ENCODE measurements at places on chromosomes 11 and 22.

GRCh38 chr22:34045311-34045710, 125.0 kb upstream of the LARGE1 start:
- DNase-seq, result no peak

GRCh38 chr22:38246046-38246658, 26.7 kb downstream of the TMEM184B start:
- DNase-seq, result no peak

DNA sequence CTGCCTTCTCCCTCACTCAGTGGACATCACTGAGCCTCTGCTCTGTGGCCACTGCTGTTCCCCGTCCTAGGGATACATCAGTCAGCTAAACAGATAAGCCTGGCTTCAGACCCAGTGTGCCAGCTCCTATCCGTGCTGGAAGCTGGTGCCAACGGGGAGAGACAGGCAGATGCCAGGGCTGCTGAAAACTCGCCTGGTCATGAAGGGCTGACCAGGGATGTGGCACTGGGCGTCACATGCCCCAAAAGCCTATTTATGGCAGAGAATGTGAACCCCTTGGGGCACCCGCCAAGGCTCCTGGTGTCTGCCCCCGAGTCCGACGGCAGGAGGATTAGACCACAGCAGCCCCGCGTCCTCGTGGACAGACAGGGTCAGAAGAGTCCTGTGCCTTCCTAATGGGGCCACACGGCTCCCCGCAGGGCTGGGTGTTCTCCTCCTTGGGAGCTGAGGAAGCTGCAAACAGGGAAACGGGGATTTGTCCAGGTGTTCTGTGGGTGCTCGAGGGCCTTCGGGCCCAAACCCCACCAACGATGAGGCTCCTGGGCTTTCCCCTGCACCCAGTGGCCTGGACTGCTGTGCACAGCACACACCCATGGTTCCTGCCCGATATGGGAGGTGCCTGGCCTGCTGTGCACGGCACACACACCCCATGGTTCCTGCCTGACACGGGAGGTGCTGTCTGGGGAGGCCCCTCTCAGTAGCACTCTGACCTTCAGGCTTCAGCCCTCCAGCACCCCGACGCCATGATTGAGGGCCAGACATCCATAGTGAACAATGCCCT, 19.9 kb downstream of the ANO1 start:
- DNase-seq, result no peak

DNA sequence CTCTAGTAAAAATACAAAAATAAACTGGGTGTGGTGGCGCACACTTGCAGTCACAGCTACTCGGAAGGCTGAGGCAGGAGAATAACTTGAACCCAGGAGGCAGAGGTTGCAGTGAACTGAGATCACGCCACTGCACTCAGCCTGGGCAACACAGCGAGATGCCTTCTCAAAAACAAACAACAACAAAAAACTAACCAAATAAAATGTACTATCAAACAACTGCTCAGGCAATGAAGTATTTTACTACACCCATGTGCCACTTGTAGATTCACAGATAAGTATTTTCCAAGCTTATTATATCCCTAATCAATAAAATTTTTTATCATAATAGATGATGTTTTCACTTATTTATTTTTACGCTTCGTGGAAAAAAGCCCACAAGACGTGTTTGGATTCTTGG, 924 bp downstream of the C11orf65 start:
- DNase-seq, result no peak

GRCh38 chr11:122724520-122724919, 69.0 kb downstream of the UBASH3B start:
- DNase-seq, result no peak

DNA sequence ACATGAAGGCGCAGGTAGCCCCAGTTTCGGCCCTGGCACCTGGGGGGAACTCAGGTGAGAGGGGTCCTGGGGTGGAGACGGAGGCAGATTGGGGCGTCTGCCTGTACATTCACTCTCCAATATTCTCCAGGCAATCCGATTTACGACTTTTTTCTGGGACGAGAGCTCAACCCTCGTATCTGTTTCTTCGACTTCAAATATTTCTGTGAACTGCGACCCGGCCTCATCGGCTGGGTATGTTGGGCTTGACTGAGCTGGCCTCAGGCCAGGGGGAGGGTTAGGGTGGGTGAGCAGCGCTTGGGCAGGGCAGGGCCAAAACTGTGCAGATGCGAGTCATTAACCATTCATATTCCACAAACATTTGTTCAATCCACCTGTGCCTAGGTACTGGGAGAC, 1.7 kb downstream of the TM7SF2 start:
- no peak for DNase-seq

DNA sequence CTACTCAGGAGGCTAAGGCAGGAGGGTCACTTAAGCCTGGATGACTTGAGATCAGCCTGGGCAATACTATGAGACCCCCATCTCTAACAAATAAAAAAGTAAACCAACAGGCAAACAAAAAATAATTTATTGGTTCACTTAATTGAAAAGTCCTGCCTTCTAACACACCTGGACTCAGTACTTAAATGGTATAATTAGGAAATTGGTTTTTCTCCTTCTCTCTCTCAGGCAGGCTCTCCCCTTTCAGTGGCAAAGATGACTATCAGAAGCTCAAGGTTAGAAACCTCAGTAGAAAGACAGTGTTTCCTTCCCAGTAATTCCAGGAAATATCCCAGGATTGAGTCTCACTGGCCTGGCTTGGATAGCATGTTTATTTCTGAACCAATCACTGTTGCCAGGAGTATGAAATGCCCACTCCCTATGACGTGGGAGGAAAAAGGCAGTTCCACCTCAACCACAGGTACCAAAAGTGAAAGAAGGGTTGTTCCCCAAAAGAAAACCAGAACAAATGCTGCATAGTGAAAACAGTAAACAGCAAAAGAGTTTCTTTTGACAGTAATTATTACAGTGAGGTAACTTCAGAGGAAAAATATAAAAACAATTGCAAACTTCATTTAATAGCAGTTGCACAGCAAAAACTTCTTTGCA, 56.3 kb upstream of the SOX6 start:
- DNase-seq, result no peak

- no peak for DNase-seq
Measured at GRCh38 chr11:104992781-104993180, 24.4 kb upstream of the CASP4 start.

DNA sequence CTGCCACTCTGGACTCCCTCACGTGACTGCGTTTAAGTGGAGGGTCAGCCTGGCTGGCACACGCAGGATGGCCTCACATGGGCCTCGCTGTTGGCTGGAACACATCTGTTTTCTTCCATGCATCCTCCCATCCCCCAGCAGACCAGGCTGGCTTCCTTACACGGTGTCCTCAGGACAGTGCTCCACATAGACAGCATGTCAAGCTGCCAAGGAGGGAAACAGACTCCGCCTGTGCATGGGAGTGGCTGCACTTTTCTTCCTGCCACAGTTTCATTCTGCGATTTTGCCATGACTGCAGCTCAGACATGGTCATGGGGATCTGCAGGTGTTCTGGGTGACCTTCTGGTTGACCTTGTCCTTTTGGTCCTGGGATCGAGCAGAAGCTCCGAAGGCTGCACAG, 344.2 kb downstream of the SHANK2 start:
- no peak for DNase-seq

- DNase-seq, result no peak
Measured at GRCh38 chr11:24238771-24239645, 257.8 kb upstream of the LUZP2 start.

- no peak for DNase-seq
Measured at GRCh38 chr11:124766156-124766555, 4.1 kb upstream of the ESAM start.

GRCh38 chr11:32643526-32643925, 59.9 kb downstream of the EIF3M start:
- no peak for DNase-seq

DNA sequence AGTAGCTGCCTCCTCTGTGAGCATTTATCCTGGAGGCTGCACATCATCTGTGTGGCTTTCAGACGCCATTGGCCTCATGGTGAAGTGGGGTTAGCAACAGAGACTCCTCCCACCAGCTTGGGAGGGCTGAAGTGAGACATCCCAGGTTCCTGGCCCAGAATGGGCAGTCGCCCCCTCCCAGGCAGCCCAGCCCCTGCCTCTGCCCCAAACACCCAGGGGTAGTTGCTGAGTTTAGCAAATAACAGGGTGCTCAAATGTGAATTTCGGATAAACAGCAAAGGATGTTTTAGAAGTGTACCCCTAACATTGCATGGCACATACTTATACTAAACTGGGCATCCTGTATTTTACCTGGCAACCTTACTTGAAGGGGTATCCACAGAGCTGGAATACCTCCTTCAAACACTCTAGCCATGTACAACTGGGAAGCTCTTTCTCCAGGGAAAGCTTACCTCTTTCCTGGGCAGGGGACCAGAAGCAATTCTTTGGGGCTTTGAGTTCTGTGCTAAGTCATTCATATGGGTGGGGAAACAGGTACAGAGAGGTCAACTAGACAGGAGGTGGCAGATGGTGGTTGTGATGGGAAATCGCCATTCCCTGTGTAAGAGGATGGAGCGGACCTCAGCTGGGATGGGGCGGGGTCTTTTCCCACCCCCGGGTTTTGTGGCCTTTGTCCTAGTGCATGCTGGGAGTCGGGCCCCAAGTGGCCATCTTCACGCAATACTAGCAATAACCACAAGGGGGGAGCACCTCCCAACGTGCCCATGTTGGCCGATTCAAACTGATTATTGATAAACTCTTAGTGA, 19.3 kb downstream of the MTFP1 start:
- DNase-seq, result peak; percentile 36

GRCh38 chr11:46279126-46280099, 2.0 kb downstream of the CREB3L1 start:
- no peak for DNase-seq

- peak; percentile 63 for DNase-seq
Measured at GRCh38 chr11:70191495-70192140, 11.5 kb upstream of the FADD start.

DNA sequence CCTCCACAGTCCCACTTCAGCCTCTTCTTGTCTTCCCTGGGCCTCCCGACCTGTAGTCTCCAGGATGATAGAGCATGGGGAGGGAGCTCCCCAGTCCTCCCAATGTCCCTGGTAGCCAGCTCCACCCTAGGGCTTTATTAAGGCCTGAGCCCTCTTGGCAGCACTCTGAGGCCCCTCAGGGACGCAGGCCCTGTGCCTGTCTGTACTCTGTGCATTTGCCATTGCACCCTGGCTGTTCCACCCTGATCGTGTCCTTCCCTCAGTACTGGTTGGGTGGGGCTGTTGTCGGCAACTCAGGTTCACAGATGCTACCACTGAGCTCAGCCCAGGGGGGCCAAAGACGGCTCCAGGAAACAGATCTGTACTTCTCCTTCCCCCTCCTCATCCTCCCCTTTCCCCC, 7.2 kb downstream of the SSTR3 start:
- no peak for DNase-seq

GRCh38 chr11:14617241-14618027, 26.2 kb upstream of the PDE3B start:
- DNase-seq, result no peak

DNA sequence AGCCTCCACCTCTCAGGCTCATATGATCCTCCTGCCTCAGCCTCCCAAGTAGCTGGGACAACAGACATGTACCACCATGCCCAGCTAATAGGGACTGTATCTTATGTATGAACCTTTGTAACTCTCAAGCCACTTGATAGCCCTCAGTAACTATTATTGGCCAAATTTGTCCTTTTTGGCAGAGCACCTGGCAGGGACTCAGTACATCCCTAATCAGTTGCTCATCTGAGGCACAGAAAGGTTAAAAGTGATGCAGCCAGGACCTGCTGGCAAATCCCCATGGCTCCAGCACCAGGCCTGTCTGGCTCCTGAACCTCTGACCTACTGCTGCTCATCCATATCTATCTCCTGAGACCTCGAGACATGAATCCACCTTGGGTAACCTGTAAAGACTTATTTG, 21.1 kb upstream of the XBP1 start:
- DNase-seq, result no peak

GRCh38 chr11:11449327-11449726, 96.3 kb upstream of the CSNK2A3 start:
- DNase-seq, result no peak
